SHP77 (cell line): ENCODE measurements at places on chromosomes 16 and 17.
A peak's percentile ranks its signal among the peaks of the same experiment; 100 is the strongest.

DNA sequence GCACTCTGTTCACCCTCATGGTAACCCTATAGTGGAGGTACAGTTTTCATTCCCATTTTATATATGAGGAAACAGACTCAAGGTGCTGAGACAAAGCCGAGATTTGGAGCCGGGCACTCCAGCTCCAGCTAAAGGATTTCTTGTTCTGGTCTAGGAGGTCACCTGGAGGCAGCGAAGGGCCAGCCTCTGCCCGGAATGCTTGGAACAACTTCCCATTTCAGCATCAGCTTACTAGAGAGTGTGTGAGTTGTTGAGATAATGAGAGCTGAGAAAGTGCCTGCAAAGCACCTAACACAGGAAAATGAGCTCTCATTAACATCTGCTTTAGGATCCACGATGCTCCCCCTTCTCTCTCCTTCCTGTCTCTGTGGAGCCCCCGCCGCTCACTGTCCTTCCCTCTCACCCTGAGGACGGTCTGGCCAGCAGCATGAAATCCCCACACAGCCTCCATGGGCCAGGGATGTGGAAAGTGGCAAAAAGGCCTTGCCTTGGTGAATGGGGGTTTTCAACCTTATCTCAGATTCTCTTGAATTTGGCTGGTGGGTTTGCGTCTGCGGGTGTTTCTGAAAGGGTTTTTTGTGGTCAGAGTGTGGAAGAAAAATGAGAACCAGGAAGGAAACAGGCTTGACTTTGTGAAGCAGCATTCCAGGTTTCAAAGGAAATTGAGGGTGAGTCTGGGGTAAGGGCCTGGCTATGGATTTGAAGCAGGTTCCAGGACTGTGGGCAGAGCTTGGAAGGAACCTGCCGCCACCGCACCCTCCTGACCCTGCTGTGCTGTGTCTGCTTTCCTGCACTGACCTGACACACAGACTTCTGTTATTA, 178.7 kb downstream of the FOXL1 start:
- no peak for DNase-seq

DNA sequence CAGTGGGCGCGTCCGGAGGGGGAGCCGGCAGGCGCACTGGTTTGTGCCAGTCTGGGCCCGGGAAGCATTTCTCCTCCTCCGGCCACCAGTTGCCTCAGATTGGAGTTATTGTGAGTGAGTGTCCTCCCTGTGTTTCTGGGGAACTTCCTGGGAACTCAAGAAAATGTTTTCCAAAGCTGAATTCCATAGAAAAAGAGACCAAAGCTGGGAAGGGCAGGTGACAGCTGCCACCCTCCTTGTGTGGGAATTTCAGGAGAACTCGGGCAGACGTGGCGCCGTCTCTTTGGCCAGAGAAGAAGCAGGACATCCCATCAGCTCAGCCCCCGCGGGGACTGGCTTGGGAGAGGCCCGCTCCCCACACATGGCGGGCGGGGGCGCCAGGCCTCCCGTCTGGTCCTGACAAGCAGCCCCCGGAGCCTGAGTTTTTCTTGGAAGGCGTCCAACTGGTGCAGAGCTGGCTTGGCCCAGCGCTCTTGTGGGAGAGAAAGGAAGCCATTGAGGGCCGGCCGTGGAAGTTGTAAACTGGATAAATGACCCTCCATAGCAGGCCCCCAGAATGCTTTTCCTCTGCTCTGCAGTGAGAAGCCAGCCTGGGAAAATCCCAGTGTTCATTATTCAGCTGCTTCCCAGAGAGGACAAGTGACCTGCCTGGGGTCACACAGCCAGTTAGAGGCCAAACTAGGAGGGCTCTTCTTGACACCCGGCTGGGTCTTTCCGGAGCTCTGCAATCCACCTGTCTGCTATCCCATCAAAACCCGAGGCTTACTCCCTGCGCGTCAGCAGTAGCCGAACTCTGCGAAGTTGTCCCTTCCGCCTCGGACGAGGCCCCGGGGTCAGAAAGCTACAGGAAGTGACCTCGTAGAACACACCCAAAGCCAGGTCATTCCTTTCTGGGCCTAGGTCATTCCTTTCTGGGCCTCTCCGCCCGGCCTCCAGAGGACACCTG, 39.2 kb upstream of the GSE1 start:
- peak; percentile 79 for DNase-seq

GRCh38 chr16:57277586-57277985, 6.9 kb downstream of the PLLP start:
- DNase-seq, result no peak

DNA sequence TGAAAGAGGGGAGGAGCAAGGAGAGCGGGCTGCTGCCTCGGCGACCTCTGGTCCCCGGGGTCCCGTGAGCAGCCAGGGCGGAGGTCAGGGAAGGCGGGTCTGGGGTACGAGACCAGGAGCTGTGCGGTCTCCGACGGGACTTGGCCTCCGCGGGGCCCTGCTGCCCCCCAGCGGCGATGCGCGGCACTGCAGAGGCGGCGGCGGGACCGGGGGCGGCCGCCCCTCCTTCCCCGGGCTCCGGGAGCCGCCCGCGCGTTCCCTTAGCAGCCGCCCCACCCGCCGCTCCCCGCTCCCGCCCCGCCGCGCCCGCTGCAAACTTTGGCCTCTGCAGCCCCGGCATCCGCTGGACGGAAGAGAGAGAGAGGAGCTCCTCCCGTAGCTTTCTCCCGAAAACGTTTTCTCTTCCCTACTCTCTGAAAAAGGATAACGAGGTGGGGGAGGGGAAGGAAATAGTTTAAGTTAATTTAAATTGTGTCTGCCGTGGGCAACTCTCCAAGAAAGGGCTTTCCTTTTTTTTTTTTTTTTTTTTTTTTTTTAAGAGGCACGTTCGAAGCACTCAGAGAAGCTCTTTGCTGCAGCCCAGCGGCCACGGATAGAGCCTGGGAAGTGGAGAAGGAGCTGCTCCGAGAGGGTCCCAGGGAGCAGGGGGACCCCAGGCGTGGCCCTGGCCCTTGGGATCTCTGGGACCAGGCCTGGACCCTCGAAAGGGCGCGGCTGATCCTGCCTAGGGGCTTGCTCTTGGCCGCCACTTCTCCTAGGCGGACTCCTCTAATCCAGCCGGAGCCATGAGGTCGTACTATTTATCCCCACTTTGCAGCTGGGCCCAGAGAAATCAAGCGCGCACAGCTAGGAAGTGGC, 43.2 kb downstream of the C16orf82 start:
- peak; percentile 70 for DNase-seq

GRCh38 chr17:17352836-17353624, 49.9 kb downstream of the NT5M start:
- no peak for DNase-seq

GRCh38 chr16:66904846-66905632, 13.6 kb downstream of the CDH16 start:
- no peak for DNase-seq

- no peak for DNase-seq
These were observed 2.2 kb downstream of the SNN start for GRCh38 chr16:11670171-11671131.

DNA sequence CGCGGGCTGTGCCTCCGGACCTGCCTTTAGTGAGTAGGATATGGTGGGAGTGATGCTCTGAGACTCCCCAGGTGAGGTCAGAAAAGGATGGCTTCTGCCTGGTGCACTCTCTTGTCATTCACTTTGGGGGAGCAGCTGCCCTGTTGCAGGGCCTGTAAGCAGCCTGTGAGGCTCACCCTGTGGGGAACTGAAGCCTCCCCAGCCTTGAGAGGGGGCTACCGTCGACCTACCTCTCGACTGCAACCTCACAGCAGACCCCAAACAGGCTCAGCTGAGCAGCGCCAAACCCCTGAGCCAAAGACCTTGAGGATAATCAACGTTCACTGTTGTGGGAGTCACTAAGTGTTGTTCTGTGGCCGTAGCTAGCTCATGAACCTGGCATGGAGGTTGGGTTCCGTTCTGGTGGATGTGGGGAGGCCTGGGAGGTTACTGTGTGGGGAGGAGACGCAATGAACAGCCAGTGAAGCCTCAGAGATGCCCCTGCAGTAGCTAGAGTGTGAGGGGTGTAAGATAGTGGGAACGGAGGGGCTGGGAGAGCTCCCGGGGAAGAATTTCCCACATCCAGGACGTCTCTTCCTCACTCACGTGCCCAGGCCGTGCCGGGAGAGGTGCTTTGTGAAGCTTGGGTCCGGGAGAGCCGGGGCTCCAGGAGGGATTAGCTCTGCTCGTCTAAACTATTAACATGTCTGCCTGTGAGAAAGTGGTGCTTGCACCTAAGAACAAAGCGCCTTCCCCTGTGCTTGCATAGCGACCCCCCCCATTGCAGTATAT, 38.8 kb downstream of the METRNL start:
- no peak for DNase-seq

- no peak for DNase-seq
These were observed 27.1 kb downstream of the USP10 start for GRCh38 chr16:84726669-84727467.

DNA sequence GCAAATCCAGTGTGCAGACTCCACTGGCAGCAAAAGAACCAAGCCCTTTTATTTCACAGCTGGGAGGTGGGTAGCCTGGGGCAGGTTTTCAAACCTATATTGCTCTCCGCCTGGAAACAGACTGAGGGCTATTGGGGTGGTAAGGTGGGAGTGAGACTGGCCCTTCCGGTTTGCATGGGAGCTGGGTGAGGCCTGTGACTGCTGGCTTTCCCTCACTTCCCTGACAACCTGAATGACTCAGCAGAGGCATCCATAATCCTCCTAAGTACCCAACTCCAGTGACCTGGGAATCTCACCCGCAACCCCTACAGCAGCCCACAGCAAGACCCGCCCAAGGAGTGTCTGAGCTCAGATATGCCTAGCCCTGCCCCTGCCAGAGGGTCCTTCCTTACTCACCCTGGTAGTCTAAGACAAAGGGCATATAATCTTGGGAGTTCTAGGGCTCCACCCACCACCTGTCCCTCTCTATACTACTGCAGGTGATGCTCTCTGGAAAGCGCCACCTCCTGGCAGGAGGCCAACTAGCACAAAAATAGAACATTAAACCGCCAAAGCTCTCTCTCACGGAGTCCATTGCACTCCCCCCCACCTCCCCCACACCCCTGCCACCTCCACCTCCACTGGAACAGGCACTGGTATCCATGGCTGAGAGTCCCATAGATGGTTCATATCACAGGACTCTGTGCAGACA, 602.0 kb upstream of the C16orf82 start:
- DNase-seq, result peak; percentile 10

- DNase-seq, result no peak
These were observed 34.3 kb upstream of the ATP2C2 start for GRCh38 chr16:84334058-84334457.

- DNase-seq, result no peak
These were observed 6.0 kb downstream of the CDK5R1 start for GRCh38 chr17:32492648-32493289.

- DNase-seq, result no peak
These were observed 115.1 kb downstream of the PRKCB start for GRCh38 chr16:23950898-23951297.

GRCh38 chr17:45992904-45993303, 6.1 kb upstream of the STH start:
- no peak for DNase-seq

DNA sequence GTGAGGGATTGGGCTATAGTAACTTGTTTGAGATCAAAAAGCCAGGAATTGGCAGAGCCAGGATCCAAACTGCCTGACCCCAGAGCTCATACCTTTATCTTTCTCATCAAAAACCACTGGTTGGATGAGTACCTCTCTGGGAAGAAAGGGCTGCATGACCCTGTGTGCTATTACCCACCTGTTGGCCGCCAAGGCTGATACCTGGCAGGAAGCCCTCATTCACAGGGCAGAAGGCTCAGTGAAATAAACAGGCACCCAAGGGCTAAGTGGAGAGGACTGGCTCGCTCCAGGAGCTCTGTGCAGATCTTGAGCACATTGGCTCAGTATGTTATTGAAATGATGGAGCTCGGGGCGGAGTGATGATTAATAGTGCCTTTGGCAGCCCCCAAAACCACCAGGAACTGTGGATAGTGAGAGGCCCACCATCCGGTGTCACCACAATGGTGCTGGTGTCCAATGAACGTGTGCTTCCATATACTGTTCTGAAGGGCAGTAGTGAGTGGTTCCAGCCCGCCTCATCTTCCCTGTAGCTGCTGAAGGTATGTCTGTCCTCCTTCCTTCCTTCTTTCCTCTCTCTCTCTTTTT, 197.6 kb downstream of the MSI2 start:
- no peak for DNase-seq
